ENCODE measurements at places on chromosomes 7 and 10.

GRCh38 chr7:1679326-1679965 is 9.4 kb downstream of the ELFN1 start:
- DNase-seq: no peak

DNA sequence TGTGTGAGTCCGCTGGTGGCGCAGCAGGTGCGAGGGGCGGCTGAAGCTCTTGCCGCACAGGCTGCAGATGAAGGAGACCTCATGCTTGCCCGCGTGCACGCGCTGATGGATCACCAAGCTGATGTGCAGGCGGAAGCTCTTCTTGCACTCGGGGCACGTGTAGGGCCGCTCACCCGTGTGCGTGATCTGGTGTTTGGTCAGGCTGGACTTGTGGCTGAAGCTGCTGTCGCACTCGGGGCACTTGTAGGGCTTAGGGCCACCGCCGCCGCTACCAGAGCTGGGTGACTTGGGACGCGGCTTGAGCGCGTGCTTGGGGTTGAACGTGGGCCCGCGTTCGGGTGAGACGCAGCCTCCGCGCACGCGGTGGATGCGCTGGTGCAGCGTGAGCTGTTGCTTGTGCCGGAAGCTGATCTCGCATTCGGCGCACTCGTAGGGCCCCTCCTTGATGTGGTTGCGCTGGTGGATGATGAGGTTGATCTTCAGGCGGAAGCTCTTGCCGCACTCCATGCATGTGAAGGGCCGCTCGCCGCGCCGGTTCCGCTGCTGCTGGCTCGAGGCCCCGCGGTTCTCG is 28.7 kb downstream of the ZNF777 start:
- no peak for DNase-seq

GRCh38 chr7:35334506-35334905 is 80.6 kb upstream of the TBX20 start:
- no peak for DNase-seq

DNA sequence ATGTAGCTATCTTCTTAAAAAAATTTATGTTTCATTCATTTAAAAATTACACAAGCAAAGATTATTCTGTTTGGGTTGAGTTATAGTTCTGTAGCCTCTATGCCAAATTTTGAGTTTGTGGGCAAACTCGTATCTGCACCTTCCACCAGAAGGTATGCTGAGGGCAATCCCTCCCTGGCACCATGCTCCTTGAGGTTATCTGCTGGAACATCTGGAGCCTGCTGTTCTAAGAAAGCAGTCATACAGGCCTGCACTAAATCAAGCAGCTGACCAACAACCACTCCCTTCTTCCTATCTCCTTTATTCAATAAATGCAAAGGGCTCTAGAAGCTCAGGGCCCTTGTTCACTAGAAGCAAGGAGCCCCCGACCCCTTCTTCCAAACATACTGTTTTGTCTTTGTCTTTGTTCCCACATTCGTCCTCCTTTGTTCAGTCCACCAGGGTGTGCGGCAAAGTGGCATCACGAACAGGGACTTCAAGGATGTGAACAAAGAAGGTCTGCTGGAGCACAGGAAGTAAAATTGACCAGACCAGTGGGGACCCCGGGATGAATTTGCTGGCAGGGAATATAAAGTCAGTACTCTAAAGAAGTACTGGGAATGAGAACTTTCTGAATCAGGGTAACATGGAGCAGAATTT is 36.4 kb downstream of the OR13A1 start:
- no peak for DNase-seq

DNA sequence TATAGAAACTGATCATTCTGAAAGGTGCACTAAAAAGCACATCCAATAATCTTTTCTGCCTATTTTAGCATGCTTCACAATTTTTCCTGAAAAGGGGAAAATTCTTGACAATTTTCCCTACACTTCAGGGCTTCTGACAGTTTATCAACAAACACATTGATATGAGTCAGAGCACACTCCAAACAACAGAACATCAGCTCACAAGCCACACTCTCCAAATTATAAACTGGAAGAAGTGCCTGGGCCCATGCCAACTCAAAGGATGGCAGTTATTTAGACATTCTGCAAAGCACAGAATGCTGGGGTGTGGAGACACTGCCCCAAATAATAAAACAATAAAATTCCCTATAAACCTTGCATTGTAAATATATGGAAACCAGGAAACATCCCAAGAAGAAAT is 90.8 kb downstream of the ELAPOR2 start:
- DNase-seq: no peak

DNA sequence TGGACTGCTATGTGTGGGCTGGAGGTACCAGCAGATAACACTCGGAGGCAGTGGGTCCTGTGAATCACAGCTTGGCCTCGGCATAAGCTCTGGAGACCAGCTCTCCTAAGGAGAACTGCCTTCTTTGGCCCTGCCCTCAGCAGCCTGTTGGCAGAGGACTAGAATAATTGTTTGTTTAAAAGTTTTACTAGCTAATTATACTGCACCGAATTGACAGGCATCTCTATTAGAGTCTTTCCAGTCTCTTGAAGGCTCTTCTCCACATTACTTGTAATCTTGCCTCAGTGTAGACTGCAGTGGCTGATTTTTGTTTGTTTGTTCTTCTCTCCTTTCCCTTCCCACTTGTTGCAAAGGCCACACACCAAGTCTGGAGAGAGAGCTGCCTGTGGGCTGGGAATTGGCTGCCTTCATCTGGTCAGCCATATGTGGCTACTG is 183.2 kb downstream of the AUTS2 start:
- DNase-seq: no peak

DNA sequence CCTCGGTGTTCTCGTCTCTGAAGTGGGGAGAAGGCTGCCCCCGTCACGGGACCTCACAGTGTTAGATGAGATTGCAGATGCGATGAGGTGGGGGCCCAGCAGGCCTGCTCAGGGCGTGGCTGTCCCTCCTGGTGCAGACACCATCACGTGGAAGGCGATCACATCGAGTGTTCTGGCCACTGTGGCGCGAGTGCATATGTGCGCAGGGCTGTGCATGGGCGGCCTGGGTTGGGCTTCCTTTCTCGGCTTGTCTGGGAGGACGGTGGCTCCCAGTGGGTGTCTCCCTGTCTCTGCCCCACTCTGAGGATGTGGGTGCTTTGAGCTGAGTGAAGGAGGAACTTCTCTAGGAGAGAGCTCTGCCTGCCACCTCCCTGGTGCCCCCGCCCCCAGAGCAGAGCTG is 83.1 kb downstream of the LHPP start:
- DNase-seq: no peak

DNA sequence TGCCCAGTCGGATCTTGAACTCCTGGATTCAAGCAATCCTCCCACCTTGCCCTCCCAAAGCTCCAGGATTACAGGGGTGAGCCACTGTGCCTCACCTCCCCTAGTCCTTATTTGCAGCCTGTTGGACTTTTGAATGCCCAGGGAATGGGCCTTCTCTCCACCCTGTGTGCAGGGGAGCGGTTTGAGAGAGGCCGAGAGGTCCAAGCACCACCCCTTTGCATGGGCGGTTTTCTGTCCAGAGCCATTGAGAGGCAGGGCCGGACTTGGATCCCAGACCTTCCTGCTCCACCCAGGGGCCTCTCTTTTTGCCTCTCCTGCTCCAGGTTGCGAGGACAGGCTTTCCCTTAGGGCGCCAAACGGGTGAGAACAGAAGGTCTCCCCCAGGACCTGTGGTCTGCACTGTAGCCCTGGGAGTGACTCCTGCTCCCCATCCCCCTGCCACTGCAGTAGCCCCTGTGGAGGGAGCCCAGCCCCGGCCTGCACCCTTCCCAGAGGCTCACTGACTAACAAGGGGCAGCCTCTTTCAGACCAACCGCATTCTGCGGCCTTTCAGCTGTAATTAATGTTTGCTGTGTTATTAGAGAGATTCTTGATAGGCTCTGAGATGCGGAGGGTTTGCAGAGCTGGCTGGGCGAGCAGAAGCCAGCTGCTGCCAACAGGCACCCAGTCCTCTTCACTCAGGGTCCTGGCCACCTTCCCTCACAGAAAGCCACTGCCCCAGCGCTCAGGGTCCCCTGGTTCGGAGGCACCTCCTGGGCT is 57.9 kb downstream of the ELFN1 start:
- DNase-seq: no peak

DNA sequence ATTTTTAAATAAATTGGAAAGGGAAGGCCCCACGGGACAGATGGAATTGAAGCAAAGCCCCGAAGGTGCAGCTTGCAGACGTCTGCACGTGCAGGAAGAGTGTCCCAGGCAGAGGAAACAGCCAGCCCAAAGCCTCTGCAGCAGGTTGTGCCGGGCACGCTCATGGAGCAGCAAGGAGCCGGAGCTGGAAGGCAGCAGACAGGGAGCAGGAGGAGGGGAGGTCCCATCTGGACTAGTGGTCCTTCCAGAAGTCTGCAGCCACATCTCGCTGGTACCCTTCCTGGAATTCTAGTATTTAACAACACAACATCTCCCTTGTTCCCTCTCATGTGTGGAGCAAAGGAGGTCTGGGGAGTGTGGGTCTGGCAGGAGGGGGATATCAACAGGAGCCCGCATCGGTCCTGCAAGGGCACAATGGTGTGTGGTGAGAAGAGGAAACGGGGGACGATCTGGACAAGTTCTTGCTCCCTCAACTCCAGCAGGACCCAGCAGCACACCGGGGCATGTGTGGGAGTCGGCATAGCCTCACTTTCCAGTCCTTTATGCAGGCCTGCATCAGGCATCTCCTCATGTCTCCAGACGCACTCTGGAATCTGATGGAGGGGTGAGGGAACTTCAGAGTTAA is 169.3 kb downstream of the GRID1 start:
- no peak for DNase-seq

GRCh38 chr10:6743291-6743849 is 163.3 kb upstream of the PRKCQ start:
- DNase-seq: no peak

GRCh38 chr7:84536271-84536870 is 341.8 kb upstream of the SEMA3A start:
- DNase-seq: no peak

DNA sequence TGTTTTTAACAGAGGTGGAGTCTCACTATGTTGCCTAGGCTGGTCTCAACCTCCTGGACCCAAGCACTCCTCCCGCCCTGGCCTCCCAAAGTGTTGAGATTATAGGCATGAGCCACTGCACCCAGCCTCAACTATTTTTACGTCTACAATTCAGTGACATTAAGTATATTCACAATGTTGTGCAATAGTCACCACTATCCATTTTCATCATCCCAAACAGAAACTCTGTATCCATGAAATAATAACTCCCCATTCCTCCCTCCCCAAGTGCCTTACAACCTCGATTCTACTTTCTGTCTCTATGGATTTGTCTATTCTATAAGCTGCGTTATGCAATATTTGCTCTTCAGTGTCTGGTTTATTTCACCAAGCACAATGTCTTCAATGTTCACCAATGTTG is 20.3 kb upstream of the ZNRF2 start:
- DNase-seq: no peak

DNA sequence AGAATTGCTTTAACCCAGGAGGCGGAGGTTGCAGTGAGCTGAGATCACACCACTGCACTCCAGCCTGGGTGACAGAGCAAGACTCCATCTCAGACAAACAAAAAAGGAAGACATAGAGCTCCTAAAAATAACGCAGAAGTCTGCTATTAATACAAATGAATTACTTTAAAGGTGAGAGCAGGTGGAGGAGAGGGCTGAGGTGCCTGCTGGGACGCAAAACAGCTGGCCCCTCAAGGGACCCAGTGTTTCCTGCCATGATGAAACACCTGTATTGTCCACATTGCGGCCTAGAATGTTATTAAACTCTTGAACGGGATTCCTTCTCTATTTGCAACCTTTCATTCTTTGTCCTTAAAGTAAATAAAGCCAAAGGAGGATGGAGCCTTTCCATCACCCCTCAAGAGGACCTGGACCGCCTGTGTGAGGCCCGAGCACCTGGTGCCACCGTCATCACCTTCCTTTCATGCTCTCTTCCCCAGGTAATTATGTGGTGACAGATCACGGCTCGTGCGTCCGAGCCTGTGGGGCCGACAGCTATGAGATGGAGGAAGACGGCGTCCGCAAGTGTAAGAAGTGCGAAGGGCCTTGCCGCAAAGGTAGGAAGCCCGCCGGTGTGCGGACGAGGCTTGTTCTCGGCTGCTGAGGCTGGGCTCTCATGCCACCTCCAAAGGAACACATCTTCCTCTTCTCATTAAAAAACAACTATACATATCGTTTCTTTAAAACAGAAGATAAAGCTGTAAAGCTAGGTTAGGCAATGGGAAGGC is 136.7 kb downstream of the EGFR start:
- DNase-seq: no peak

DNA sequence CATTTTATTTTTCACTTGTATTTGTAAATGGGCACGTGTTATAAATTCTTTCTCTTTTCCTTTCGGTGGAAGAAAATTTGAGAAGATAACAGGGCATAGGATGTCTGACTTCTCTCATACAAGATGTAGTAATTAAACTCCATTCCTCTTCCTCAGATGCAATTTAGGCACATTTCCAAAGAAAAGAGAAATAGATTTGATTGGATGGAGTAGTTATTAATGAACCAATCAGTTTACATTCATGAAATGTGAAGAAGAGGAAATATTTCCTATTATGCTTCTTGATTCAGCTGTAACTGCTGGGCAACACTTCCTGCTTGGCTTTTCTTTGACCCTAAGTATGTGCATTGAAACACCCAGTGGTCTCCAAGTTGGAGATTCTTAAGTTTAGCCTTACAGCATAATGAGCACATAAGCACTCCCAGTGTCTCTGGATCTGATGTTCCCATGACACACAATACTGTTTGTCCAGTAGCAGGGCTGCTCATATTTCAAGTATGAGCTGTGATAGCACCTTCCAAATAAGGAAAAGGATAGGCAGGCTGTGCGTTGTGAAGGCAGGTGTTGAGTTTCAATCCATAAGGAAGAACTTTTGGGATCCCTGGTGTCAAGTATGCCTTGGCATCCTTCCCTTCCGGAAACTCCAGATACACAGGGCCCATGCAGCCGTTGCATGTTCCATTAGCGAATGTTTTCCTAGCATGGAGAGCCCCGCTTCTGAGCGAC is 33.4 kb upstream of the COBL start:
- DNase-seq: peak; percentile 30

GRCh38 chr10:49347827-49348226 is 48.1 kb downstream of the DRGX start:
- DNase-seq: no peak

DNA sequence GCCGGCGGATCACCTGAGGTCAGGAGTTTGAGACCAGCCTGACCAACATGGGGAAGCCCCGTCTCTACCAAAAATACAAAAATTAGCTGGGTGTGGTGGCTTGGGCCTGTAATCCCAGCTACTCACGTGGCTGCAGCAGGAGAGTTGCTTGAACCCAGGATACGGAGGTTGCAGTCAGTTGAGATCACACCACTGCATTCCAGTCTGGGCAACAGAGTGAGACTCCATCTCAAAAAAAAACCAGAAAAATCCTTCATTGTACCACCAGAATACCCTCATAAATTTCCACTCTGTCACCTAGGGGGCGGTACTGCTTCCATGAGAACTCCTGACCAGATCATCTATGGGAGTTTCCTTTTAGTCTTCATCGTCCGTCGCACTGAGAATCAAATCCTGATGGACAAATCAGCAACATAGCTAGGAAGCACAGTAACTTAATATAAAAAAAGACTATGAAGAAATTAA is 225.8 kb upstream of the KLF14 start:
- DNase-seq: no peak

DNA sequence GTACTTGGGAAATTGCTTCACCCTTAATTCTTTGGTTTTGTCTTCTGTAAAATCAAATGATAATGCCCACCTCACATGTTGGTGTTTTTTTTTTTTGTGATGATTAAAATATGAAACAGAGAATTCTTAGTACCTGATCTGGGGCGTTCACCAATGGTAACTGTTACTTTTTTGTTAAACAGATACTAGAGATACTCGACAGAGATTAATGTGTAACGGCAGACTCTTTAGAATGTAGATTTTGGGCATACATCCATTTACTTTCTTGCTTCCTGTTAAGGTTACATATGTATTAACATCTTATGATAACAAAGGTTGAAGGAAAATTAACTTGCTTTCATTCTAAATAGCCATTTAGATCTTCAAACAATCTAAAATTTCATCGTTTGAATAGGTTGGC is 23.3 kb downstream of the PLXDC2 start:
- no peak for DNase-seq

Data from hindlimb muscle (tissue), 1 donor.